HL-60 (cell line): ENCODE measurements at places on chromosomes 16 and 17.

GRCh38 chr17:80486692-80487091 lies 10.3 kb upstream of the NPTX1 start:
- no peak for DNase-seq

GRCh38 chr16:78321620-78322360 lies 222.3 kb downstream of the WWOX start:
- no peak for DNase-seq

DNA sequence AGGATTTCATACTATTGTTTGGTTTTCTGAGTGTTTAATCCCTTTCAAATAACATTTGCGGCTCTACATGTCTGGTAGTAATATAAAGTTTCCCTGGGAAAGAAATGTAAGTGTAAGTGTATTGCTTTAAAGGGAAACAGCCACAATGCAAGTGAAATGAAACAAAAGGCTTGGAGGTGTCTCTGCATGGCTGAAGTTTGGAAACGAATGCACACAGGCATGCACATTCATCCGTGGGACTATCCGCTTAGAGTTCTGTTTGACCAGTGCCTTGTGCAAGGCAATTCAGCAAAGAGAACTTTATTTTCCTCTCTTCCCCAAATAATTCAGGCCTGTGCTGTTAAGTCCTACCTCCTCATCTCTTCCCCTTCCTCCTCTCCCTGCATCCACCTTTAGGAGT lies 56.1 kb upstream of the MRTFB start:
- no peak for DNase-seq

DNA sequence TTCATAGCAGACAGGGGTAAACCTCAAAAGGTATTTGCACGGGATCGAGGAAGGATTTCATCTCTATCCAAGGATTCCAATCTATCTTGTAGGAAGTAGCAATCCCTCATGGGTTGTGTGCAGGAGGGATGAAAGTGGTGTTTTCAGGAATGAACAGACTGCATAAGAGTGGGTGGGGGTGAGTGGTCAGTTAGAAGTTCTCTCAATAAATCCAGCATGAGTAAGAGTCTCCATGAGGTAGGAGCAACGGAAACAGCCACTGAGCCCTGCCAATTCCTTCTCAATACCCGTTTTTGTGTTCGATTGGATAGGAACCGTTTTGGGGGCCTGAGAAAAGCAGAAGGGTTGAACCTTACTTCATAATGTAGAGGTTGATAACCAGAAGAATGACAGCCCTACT lies 375.6 kb downstream of the SOX9 start:
- DNase-seq = no peak

- DNase-seq = no peak
Measured at GRCh38 chr17:77749321-77749751, 209.2 kb upstream of the TNRC6C start.

DNA sequence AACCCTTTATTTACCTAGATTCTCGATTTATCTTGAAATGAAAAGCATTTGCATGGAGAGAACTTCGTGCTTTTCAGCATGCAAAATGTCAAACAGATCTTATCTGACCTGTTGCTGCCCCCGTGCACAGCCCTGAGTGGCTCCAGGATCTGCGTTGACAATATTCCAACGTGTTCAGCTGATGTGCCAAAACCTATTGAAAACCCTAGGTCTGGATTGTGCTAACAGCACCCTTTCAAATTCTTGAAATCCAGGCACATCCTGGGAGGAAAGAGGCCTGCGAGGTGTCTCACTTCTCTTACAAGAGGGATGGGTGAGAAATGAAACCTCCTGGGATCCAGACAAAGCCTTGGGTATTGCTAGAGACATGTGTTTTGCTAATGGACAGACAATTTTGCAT lies 231.8 kb downstream of the MAP2K4 start:
- no peak for DNase-seq

DNA sequence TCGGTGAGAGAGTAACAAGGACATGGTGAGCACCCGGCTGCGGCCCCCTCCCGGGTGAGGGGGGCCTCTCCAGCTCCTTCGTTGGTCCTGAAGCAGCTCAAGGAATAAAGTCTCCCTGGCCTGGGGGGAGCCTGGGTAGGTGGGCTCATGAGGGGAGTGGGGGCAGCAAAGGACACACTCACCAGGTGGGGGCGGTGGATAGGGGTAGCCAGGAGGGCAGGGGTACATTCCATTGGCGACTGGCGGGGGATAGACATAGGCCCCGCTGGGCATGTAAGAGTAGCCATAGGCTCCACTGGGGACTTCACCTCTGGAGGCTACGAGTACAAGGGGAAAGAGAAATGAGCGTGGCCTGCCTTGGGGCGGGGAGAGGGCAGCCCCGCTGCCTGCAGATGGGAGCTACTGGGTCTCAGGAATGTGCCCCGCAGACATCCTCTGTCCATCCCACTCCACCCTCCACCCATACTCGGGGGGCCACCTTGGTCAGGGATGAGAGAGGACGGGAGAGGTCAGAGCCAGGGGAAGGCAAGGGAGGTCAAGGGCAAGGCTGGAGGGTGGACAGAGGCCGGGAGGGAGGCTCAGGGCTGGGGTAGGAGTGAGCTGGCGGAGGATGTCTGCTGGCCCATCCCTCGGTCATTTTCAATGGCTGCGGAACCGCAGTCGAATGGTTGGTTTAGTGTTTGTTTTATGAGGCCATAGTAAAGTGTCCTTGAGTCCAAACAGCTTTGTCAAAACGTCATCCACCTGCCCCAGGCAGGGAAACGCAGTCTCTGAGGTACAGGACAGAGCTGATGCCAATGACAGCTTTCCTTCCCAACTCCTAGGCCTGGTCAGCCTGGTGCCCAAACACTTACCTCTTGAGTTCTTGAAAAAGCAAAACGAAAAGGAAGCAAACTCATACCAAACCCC lies 3.7 kb upstream of the UNC13D start:
- DNase-seq = no peak

DNA sequence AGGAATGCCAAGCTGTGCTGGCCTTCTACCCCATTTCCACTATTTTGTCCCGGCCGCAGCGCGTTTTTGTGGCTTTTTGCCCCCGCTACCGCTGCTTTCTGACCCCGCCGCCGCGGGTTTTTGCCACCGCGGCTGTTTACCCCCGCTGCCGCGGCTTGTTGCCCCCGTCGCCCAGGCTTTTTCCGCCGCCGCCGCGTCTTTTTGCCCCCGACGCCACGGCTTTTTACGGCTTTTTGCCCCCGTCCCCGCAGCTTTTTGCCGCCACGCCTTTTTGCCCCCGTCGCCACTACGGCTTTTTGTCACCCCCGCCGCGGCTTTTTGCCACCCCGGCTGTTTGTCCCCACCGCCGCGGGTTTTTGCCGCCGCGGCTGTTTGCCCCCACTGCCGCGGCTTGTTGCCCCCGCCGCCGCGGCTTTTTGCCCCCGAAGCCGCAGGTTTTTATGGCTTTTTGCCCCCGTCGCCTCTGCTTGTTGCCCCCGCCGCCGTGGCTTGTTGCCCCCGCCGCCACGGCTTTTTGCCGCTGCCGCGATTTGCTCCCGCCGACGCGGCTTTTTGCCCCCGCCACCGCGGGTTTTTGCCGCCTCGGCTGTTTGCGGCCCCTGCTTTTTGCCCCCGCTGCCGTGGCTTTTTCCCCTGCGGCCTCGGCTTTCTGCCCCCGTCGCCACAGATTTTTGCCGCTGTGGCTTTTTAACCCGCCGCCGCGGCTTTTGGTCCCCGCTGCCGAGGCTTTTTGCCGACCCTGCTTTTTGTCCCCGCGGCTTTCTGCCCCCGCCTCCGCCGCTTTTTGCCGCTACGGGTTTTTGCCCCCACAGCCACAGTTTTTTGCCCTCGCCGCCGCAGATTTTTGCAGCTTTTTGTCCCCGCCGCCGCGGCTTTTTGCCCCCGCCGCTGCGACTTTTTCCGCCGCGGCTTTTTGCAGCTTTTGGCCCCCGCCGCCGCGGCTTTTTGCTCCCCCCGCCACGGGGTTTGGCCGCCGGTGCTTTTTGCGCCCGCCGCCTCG lies 520.4 kb upstream of the WSB1 start:
- no peak for DNase-seq
